ENCODE measurements at places on chromosomes 2 and 18. TPM values are rescaled to one million over a fixed set of nuclear protein-coding genes. Genes with fewer than 3 reads are reported as not detected.
A peak's percentile ranks its signal among the peaks of the same experiment; 100 is the strongest.

GRCh38 chr2:10494351-10495066, 46.4 kb upstream of the ODC1 start:
- peak; percentile 47 for DNase-seq

DNA sequence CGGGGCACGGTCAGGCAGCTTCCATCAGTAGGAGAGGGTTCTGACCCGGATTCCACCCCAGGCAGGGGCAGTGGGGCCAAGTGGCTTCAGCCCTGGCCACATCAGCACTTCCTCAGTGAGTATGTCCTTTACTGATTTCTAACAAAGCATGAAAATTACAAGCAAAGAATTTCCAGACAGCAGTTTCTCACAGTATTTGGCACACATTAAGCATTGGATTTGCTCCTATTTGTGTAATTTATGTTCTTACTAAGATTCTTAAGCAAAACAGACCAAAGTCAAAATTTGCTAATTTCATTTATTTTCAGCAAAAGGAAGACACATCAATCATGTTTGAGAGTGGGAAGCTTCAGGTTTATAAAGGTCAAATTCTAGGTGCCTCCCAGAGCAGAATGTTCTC, 73.3 kb upstream of the NFATC1 start:
- DNase-seq: no peak

- no peak for DNase-seq
Observed at GRCh38 chr2:234512884-234513669, 16.2 kb upstream of the ARL4C start.

DNA sequence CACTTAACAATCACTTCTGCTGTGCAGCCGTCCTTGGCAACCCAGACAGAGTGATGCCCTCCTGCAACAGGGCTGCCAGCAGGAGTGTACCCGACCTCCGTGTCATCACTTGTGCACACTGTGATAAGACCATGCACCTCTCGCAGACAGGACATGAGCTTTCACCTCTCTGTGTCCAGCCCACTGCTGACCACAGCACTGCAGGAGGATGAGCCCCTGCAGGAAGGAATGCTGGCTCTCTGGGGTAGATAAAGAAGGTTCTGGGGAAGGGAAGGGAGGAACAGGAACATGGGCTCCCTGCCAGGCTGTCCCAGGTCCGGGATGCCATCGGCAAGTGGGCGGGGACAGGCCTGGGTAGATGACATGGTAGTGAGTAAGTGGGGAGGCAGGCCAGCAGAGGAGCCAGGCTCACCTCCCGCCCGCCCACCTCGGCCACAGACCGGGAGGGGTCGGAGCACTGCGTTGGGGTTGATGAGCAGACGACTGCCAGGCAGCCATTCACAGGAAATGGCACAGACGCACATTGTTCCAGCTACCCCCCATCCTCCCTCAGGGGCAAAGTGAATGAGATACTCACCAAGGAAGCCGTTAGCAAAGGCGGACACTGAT, 18.6 kb upstream of the COL6A3 start:
- DNase-seq: no peak

DNA sequence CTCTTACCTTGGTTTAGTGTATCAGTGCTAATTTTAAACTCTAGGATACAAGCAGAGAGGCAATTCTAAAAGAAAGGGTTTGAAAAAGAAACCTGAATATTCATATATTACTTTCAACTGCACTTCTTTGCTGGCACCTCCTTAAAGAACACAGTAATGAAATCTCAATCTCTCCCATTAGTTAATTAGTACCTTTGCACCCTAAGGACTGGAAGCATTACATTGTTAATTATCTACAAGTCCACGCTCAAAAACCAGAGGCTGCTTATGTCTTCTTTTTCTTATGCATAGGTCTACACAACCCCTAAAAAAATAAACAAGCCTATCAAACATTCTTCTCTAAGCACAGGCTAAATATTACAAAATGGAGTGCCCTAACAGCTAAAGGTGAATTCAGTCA, 20.2 kb downstream of the EPHA4 start:
- no peak for DNase-seq

SCN7A gene
- total RNA-seq: 109 TPM

GRCh38 chr2:206218796-206219499, 55.5 kb upstream of the ZDBF2 start:
- no peak for DNase-seq

LAMA1 gene
- total RNA-seq: 2.0 TPM

- no peak for DNase-seq
Observed at GRCh38 chr2:26922405-26923188, 47.8 kb upstream of the MAPRE3 start.

GRCh38 chr2:61911510-61911909, 6.0 kb downstream of the COMMD1 start:
- no peak for DNase-seq

DNA sequence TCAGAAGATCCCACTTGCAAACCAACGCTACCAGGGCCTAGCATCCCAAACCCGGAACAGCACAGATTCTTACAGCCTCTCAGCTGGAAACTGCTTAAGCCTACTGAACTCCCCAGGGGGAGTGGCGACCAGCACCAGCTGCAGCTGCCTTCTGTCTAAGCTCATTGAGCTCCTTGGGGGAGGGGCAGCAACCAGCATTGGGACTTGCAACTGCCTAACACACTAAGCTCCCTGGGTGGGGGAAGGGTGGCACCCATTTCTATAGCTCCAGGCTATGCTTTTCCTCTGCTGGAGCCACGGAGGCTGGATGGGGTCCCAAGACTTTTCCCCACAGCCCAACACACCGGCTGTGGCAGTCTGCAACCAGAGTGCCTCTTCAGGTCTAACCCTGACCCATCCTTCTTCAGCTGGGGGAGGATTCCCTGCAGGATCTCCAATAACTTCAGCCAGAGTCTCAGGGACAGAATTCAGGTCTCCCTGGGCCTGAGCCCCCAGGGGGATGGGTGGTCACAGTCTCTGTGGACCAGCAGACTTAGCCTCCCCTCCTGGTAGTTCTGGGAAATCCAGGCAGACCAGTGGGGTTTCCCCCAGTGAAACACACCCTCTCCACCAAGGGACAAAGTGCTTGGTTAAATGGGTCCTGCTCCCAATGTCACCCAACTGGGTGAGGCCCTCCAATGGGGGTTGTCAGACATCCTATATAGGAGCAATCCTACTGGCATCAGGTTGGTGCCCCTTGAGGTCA, 45.9 kb upstream of the ITGA4 start:
- DNase-seq: no peak
